ENCODE measurements at places on chromosomes 3 and 15.

DNA sequence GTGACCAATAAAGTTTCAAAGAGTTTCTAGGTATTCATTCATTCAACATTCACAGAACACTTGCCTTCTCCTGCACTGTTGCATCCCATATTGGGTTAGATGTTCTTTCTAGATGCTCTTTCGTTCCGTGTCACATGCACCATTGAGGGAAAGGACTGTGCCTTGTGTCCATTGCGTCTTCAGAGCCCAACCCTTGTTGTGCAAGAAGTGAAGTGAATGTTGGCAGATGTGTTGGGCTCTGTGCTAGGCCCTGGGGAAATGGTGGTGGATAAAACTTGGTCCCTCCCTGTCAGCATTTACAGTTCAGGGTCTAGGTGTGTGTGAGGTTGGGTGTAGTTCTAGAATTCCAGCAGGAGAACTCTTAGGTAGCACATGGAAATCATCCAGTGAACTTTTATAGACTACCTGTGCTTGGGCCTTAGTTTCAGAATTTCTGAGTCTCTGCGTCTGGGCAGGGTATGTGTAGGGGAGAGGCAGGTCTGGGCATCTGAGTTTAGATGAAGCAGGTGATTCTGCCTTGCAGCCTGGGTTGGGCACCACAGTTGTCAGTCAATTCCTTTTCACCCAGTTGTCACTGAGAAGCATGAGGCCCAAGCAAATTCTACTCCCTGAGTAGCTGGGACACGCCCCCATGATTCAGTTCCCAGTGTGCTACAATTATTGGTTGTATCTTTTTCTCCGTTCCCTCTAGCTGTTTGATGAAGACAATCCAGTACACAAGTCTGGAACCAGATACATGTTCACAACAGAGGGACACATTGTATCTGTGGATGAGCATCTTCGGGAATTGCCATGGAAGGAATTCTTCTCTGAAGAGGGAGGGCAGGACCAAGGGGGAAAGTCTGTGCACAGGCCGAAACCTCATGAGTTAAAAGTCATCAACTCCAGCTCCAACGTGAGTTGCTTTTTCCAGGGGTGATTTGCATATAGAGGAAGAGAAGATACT is 25.4 kb downstream of the EDEM1 start:
- no peaks in the 10 kb centered on the region for H3K27me3 ChIP-seq
- DNase-seq: no peak
- H3K27ac ChIP-seq: no peak overlapping the region
- no peaks in the 10 kb centered on the region for H3K4me1 ChIP-seq

- H3K27ac ChIP-seq: no peak overlapping the region
- H3K27me3 ChIP-seq: no peaks in the 10 kb centered on the region
- no peaks in the 10 kb centered on the region for H3K36me3 ChIP-seq
- H3K4me3 ChIP-seq: no peak overlapping the region
- DNase-seq: no peak
- no peaks in the 10 kb centered on the region for H3K4me1 ChIP-seq
Observed at GRCh38 chr3:101300073-101300472, 20.3 kb downstream of the IMPG2 start.

GRCh38 chr15:67019069-67019468 is 46.3 kb upstream of the SMAD3 start:
- no peak for DNase-seq
- no peak overlapping the region for H3K27ac ChIP-seq
- H3K36me3 ChIP-seq: no peaks in the 10 kb centered on the region
- H3K4me3 ChIP-seq: no peak overlapping the region

GRCh38 chr3:110234831-110235230 is 836.8 kb upstream of the NECTIN3 start:
- no peak overlapping the region for H3K27ac ChIP-seq
- H3K27me3 ChIP-seq: no peaks in the 10 kb centered on the region
- DNase-seq: no peak
- no peaks in the 10 kb centered on the region for H3K4me1 ChIP-seq

GRCh38 chr15:28964098-28964497 is 78.3 kb downstream of the APBA2 start:
- H3K4me1 ChIP-seq: no peaks in the 10 kb centered on the region
- no peak overlapping the region for H3K27ac ChIP-seq
- DNase-seq: no peak
- H3K4me3 ChIP-seq: no peak overlapping the region

- H3K4me3 ChIP-seq: no peak overlapping the region
- peak overlapping the region; percentile 23 for H3K27ac ChIP-seq
- H3K27me3 ChIP-seq: no peaks in the 10 kb centered on the region
- DNase-seq: no peak
- H3K36me3 ChIP-seq: peaks cover 7% of the 10 kb centered on the region
Observed at GRCh38 chr15:84702961-84703482, 12.9 kb downstream of the SEC11A start.

DNA sequence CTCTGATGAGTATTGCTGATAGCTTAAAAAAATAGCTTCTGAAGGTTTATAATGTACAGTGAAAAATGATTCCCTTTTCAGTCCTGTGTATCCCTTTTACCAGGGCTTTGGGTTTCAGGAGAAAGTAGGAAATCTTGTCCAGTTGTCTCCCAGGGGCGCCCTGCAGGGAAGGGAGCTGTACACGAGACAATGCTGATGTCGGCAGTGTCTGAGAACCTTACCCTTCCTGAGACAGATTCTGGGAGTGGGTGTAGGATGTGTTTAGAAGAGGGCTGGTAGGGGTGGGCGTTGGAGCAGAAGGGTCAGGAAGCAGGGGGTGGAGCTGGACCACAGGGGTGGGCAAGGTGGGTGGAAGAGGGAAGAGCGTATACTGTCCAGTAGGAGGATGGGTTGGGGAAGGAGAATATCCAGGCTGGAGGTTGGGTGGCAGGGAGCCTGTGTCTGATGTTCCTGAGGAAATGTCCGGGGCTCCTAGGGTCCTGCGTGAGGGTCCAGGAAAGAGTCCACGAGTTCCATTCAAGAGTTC is 5.6 kb downstream of the THPO start:
- DNase-seq: no peak

DNA sequence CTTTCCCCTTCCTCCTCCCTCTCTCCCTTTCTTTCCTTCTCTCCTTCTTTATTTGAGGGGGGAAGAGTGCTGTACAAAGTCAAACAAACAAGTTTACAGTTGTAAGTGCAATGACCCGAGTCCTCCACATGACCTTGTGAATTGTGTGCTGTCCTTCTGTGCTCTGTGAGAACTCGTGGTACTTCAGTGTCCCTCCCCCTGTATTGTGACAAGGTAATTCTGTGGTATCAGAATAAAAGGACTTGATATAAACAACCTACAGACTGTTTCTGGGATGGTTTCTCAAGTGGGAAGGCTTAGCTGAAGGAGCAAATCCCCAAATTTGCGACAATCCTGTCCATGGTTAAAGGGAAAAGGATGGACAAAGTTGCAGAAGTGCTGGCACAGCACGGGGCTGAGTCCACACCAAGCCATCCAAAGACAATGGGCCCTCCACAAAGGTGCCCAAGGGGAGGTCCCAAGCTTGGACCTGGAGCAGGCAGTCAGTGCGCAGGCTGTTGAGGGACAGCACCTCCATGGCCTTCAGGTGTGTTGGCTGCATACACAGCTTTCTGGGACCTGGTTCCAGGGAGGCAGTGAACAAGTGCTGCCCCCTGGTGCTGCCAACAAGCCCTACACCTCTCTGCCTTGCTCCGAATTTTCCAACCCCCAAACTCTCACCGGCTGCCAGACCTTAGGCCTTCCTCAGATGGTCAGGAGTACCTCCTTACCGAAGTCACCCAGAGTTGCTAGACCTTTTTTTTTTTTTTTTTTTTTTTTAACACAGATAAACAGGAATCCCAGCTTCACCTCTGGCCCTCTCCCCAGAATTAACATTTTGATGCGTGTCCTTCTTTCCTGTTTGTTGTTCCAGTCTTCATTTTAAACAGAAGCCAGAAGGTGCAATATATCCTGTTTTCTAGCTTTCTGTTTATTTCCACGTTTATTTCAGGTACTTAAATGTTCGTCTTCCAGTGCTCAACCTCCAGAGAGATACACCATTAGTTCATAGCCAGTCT is 2.6 kb upstream of the APEH start:
- peaks cover 18% of the 10 kb centered on the region for H3K4me1 ChIP-seq
- DNase-seq: peak; percentile 71
- H3K27me3 ChIP-seq: no peaks in the 10 kb centered on the region
- peaks cover 8% of the 10 kb centered on the region for H3K36me3 ChIP-seq

- no peaks in the 10 kb centered on the region for H3K4me1 ChIP-seq
- DNase-seq: no peak
- no peaks in the 10 kb centered on the region for H3K27me3 ChIP-seq
- H3K4me3 ChIP-seq: no peak overlapping the region
Observed at GRCh38 chr3:127964053-127964452, 49.0 kb downstream of the KBTBD12 start.

GRCh38 chr3:54901906-54902685 is 25.8 kb downstream of the LRTM1 start:
- no peaks in the 10 kb centered on the region for H3K36me3 ChIP-seq
- DNase-seq: no peak
- H3K4me1 ChIP-seq: no peaks in the 10 kb centered on the region
- no peaks in the 10 kb centered on the region for H3K27me3 ChIP-seq
- H3K4me3 ChIP-seq: no peak overlapping the region

DNA sequence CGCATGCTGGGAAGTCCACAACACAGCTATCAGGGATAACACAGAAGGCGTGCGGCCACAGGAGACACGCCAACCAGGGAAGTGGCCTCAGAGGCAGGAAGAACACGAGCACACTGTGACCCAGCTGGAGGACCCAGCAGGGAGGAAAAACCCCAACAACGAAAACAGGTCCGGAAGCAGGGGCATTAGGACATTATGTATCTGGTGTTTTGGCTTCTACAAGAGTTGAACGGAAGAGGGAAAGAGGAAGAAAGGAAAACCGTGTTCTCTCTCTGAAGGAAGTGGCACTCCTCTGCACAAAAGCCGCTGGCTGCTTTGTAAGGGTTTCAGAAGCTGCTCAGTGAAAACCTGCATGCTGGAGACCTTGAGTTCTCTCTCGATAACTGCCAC is 61.8 kb downstream of the HACD2 start:
- DNase-seq: peak; percentile 6
- H3K4me3 ChIP-seq: no peak overlapping the region
- no peaks in the 10 kb centered on the region for H3K27me3 ChIP-seq
- peaks cover 22% of the 10 kb centered on the region for H3K36me3 ChIP-seq
- peaks cover 19% of the 10 kb centered on the region for H3K4me1 ChIP-seq

GRCh38 chr3:155863072-155863784 is 7.2 kb upstream of the GMPS start:
- H3K4me1 ChIP-seq: no peaks in the 10 kb centered on the region
- no peaks in the 10 kb centered on the region for H3K27me3 ChIP-seq
- DNase-seq: no peak
- H3K36me3 ChIP-seq: no peaks in the 10 kb centered on the region
- H3K27ac ChIP-seq: no peak overlapping the region

GRCh38 chr3:141403576-141403975 is 35.3 kb downstream of the ZBTB38 start:
- H3K27me3 ChIP-seq: no peaks in the 10 kb centered on the region
- peaks cover 14% of the 10 kb centered on the region for H3K4me1 ChIP-seq
- H3K27ac ChIP-seq: no peak overlapping the region
- no peak for DNase-seq
- peaks cover 22% of the 10 kb centered on the region for H3K36me3 ChIP-seq

- DNase-seq: no peak
- no peak overlapping the region for H3K27ac ChIP-seq
- peaks cover 44% of the 10 kb centered on the region for H3K36me3 ChIP-seq
- peaks cover 15% of the 10 kb centered on the region for H3K4me1 ChIP-seq
Observed at GRCh38 chr15:34855413-34855812, 60.1 kb upstream of the ACTC1 start.

GRCh38 chr15:40928821-40929659 is at the start of gene DLL4:
TSS of gene DLL4 (plus strand) at chr15:40929340. CDS start at chr15:40929669, 329 bp downstream.
- peak; percentile 66 for DNase-seq
- H3K36me3 ChIP-seq: no peaks in the 10 kb centered on the region

DNA sequence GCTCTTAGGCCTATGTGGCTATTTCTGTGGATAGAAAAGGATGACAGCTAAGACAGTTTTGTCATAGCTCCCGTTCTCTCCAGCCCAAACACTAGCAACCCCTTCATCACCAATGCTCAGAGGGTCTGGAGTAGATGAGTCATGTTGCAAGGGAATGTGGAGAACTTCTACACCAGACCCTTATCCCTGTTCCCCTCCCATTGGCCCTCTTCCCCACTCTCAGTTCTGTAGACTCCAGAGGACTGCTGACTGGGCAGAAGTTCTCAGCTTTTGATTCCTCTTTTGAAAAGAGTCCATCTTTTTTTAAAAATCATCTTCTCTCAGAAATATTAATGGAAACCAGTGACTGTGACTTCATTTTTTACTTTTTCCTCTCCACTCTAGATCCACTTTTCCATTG is 2.4 kb upstream of the MYZAP start:
- peaks cover 3% of the 10 kb centered on the region for H3K27me3 ChIP-seq
- H3K27ac ChIP-seq: no peak overlapping the region
- H3K36me3 ChIP-seq: no peaks in the 10 kb centered on the region
- H3K4me3 ChIP-seq: no peak overlapping the region

DNA sequence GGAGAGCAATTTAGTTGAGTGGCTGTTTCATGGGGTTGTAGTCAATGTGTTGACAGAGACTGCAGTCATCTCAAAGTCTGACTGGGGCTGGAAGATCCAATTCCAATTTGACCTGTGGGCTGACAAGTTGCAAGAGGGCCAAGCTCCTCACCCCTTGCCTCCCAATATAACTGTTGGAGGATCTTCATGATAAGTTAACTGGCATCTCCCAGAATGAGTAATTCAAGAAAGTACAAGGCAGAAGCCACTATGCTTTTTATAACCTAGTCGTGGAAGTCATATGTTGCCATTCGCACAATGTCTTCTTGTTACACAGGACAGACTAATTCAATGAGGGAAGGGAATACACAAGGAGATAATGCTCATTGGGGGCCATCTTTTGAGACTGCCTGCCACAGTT is 29.1 kb downstream of the GPR15 start:
- H3K4me1 ChIP-seq: peaks cover 34% of the 10 kb centered on the region
- H3K27ac ChIP-seq: no peak overlapping the region
- H3K27me3 ChIP-seq: no peaks in the 10 kb centered on the region
- DNase-seq: no peak

DNA sequence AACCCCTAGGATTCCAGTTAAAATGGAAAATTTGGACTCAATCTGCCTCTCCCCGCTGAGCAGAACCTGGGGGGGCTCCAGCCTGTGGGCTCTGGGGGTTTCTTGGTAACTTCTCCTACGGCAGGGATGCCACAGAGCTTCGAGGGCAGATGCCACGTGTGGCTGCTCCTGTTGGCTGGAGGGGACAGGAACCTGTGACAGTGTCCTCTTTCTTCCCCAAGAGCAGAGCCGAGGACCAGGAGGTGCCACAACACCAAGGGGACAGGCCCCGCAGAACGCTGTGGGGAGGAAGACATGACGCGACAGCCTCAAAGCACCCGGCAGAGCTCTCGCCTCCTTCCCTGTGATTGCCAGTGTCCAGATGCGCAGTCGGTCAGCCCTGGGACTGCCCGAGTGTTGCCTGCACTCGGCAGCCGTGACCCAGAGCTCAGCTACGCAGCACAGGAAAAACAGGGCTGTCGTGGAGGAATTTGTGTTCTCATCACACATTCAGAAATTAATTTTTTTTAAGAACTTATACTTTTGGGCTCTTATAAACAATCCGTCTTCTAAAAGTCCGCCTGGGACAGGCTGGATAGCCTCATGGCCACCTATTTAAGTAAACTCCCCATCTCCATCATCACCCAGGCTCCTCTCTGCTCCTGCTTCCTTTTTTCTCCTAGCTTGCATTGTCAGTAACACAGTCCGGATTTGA is 131.9 kb upstream of the MEF2A start:
- no peak overlapping the region for H3K4me3 ChIP-seq
- peaks cover 65% of the 10 kb centered on the region for H3K4me1 ChIP-seq
- no peaks in the 10 kb centered on the region for H3K36me3 ChIP-seq
- peak overlapping the region; percentile 85 for H3K27ac ChIP-seq
- no peaks in the 10 kb centered on the region for H3K27me3 ChIP-seq

- H3K4me3 ChIP-seq: no peak overlapping the region
- DNase-seq: no peak
- H3K27me3 ChIP-seq: no peaks in the 10 kb centered on the region
- H3K4me1 ChIP-seq: no peaks in the 10 kb centered on the region
Observed at GRCh38 chr3:133124511-133124910, 86.3 kb downstream of the TMEM108 start.

All from B cell (primary cell).